Breast epithelium (tissue), 4 donors: ENCODE measurements at places on chromosomes 2 and 18. TPM values are rescaled to one million over a fixed set of nuclear protein-coding genes. Genes with fewer than 3 reads are reported as not detected.

Gene CRYGC
- not detected for total RNA-seq

Gene TBC1D8
- 92.4 TPM for total RNA-seq

Gene CD207
- total RNA-seq = not detected

Gene AGBL5
- total RNA-seq = 21.5 TPM

Gene POMC
- 10.7 TPM for total RNA-seq

Gene COL4A4
- 1.6 TPM for total RNA-seq

Gene LYPD6
- 17.7 TPM for total RNA-seq

Gene LCT
- not detected for total RNA-seq

DNA sequence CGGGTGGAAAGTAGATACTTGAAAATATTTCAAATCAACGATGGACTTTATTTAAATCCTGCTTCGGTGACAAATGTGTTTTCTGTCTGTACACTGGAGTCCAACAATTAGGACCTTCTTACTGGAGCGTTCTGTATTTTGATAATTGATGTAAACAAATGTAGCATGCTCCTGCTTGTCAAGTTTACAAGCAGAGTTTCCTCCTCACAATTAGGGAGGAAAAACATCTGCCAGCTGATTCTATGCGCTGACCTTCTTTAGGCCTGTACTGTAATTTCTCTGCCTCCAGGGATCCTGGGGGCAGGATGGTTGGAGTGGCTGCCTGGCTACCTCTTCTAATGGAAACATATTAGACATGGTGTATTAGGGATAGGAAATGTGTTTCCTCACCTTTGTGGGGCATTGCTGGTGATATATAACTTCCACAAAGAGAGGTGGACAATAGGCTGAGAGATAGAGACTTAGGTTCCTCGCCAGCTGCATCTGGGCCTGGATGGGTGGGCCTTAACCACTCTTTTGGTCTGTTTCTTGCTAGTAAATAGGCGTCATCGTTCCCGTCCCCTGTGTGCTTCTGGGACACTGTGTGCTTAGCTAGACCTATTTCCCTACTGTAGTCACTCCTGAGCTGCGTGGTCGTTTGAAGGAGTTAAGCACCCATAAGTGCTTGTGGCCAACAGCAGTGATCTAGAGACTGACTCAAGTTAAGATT, 19.3 kb downstream of the GATA6 start:
- no peak for DNase-seq

DNA sequence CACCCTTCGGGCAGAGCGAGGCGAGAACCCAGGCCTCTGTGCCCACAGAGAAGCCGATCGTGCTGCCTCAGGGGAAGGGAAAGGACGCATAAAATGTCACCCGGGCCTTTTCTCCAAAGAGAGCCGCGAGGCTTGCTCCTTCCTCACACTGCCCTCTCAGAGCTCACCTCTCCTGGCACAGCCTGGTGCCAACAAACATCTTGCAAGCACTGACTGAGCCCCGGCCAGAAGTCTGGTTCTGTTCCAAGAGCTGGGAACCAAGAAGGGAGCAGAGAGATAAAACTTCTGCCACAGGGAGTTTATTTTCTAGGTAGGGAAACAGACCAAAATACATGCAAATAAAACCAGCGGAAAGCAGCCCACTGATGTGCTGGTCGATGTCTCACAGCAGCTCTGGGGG, 13.6 kb upstream of the ADI1 start:
- DNase-seq = no peak

DNA sequence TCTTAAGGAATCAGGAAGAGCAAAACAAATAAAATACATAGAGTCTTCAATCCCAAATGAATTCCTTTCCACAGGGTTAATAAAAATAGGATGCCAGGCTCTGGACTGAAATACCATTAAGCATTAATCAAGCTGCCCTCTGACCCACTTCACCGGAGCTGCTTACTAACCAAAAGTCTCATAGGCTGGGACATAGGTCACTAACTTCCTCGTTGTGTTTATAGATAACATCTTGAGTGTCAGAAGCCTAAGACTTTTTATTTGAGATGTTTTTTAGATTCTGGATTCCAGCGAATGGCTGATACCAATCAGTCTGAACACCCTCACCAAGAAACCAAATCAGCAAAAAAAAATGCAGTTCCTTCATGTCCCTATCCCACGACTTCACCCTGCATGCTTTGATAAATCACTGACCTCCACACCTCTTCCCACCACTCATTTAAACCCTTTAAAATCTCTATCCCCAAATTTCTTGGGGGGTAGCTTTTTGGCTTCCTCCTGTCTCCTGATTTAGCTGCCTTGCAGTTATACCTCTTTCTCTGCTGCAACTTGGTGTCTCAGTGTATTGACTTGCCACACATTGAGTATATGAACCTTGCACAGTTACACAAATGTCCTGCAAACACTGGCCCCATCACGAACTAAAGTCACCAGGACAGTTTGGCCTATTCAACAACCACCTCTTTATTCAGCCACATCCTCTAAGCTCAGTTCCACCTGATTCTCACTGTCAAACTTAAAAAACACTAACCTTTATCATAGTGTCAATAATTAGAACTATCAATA, 399.3 kb downstream of the METTL4 start:
- DNase-seq = no peak

DNA sequence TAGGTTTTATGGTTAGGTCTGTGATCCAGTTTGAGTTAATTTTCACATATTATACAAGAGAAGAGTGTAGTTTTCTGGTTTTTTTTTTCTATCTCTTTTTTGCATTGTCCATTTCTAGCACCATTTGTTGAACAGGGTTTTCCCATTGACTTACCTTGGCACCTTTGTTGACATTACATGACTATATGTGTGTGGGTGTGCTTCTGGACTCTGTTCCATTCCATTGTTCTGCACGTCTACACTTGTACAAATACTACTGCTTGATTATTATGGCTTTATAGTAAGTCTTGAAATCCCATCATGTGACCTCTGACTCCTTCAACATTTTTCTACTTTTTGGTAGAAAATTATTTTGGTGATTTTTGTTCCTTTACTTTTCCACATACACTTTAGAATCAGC, 38.7 kb downstream of the UBE2F start:
- DNase-seq = no peak

DNA sequence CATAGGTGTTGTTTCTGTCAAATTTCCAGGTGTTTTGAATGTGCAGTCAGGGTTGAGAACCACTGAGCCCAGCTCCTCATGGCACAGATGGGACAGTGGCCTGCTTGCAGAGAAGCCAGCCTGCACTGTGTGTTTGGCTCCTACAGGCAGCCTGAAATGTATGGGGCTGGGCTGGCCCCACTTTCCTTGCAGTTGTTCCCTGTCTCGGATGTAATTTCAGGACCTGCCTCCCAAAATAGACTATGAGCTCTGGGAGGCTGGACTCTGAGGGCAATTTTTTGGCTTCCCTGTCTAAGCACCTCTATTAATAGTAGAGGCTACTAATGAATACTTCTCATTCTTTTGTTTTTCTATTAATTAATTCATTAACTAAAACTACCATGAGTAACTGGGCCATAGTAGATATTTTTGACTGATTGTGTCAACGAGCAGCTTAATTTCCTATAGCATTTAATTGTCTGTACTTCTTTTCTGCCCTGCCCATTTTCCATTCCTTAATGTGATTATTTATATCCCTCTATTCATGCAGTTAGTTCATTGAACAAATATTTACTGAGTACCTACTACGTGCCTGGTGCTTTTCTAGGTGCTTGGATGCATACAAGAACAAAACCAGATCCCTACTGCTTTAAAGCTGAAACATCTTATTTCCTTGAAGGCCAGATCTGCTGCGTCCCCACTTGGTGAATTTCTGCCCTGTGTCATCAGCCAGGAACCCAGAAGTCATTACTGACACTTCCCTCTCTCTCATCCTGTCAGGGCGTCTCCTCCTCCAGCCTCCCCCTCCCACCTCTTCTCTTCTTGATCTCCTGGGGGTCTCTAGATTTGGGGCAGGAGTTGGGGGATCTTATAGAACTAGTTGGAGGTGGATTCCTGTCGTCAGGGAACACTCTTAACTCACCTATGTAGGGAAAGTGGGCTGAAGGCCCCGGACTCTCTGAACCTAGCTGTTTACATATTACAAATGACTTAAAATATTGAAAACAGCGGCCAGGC, 16.3 kb downstream of the DYSF start:
- no peak for DNase-seq

DNA sequence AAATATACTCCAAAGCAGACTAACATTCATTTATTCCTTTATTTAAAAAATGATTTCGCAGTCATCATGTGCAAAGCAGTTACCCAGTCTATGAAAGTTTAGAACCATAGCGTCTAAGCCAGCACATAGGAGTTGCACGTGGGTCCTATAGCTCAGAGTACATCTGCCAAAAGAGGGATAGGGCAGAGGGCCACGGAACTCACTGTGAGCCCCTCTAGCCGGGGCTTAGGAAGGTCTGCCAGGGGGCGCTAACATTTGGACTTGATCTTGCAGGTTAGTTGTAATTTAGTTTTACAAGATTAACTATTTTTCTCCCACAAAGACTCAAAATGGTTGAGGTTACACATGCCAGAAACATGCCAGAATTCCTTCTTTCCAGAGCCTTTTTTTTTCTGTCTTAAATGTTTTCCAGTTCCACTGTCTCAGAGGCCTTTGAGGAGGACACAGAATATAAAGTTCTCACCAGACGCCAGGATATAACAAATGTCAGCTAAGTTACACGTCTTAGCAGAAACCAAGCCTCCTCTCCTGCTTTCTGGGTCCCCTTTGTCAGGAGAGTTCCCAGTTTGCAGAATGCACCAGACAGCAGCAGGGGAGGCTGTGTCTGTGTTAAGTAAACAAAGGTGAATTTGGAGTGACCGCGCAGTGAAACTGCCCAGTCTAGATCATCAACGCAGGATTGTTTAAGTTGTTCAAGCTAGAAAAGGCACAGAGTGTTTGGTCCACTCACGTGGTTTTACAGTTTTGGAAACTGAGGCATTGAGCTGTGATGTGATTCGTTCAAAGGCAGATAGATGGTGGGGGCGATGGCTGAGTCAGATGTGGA, 292.0 kb downstream of the PRKCE start:
- DNase-seq = no peak

DNA sequence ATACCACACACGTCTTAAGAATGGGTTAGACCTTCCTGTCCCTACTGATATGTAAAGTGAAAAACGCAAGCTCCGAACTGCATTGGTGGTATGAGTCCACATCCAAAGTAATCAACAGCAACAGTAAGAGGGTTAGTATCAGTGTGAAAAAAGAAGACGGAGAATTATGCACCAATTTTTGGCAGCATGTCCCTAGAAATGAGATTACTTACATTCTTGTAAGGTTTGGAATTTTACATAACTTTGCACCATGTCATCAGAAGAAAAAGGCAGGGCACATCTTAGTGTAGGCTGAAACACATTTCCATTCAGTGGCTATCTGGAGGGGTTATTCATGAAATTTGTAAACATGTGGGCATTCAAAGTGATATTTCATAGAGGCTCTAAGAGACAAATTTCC, 88.2 kb downstream of the LONRF2 start:
- no peak for DNase-seq

DNA sequence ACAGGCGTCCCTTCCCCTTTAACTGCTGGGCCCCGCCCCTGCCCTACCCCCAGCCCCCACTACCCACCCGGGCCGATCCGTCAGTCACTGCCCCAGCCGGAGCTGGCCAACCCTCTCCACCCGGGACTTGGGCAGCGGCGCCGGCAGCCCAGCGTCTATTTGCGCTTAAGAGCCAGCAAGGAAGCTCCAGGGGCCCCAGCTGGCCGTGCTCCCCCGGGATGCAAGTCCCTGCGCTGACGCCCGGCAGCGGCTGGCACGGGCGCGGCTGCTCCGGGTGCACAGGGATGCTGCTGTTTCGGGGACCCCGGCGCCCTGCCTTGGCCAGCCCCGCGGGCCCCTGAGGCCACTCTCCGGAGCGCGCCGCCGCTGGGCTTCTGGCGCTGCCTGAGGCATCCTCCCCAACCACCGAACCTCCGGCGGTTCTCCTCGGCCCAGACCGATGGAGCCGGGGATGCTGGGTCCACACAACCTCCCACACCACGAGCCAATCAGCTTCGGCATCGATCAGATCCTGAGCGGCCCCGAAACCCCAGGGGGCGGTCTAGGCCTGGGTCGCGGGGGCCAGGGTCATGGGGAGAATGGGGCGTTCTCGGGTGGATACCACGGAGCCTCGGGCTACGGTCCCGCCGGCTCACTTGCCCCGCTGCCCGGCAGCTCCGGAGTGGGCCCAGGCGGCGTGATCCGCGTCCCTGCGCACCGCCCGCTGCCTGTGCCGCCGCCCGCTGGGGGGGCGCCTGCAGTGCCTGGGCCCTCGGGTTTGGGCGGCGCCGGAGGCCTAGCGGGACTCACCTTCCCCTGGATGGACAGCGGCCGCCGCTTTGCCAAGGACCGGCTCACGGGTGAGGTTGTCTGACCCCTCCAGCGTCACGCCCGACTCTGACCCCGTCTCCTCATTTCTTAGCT, at the start of gene TLX2:
TLX2 (plus strand) TSS at position 83 of the 903 bp plus-strand sequence; CDS start at position 440, 357 bp downstream.
- no peak for DNase-seq

DNA sequence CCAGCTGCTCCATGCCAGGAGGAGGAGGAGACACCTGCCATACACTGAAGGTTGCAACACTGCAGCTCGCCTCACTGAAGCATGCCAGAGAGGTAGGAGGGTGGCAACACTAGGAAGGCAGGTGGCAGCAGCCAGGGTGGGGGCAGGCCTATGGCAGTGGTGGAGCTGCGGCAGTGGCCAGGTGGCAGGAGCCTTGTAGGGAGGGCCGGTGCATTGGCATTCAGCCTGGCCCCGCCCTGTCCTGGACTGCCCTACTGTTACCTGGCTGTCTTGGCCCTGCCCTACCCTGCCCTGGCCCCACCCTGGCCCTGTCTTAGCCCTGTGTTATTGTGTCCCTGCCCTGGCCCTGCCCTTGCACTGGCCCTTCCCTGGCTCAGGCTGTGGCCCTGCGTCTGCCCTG, 7.4 kb upstream of the ANKRD62 start:
- DNase-seq = peak; percentile 54

DNA sequence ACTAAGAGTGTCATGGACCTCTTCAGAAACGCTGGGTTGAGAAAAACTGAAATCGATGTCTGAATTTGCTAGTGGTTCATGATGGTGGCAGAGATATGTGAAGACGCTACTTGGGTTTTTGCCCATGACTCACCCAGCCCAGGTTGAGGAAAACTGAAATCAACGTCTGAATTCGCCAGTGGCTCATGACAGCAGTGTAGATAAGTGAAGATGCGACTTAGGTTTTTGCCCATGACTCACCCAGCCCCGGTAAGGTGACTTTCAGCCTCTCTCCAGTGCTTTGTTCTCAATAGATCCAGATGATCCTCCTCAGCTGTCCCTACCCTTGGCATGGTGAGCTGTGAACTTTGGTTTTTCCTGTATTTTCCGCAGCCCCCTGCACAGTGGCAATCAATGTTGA, 105.3 kb upstream of the SIX3 start:
- DNase-seq = no peak

GRCh38 chr2:135561925-135562324, 30.6 kb downstream of the R3HDM1 start:
- no peak for DNase-seq

GRCh38 chr2:174914853-174915760, 90.1 kb downstream of the CHN1 start:
- DNase-seq = no peak

GRCh38 chr2:164766954-164767320, 74.7 kb downstream of the COBLL1 start:
- no peak for DNase-seq

GRCh38 chr18:21444465-21445212, 155.9 kb downstream of the ESCO1 start:
- no peak for DNase-seq
